ENCODE measurements at places on chromosomes 4 and X.

- no peak for DNase-seq
Observed at GRCh38 chrX:9088896-9089295, 55.0 kb upstream of the FAM9B start.

DNA sequence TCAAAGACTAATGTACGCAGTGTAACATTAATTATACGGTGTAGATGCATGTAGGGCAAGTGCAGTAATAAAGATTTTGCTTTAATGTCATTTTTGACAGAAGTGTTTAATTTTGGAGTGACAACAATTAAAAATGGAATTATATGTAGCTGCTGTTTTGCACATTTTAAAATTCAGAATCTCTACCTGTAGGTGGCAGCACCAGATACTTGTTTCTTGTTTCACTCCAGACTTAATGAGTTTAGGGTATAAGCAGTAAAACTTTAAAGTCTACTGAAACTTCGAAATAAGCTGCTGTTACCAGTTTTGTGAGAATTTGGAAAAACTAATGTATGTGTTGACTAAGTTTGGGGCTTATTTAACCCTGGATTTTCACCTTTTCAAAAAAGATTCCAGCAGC, 144.9 kb downstream of the POLA1 start:
- no peak for DNase-seq

GRCh38 chr4:158042591-158043030, 130.2 kb downstream of the GASK1B start:
- no peak for DNase-seq

DNA sequence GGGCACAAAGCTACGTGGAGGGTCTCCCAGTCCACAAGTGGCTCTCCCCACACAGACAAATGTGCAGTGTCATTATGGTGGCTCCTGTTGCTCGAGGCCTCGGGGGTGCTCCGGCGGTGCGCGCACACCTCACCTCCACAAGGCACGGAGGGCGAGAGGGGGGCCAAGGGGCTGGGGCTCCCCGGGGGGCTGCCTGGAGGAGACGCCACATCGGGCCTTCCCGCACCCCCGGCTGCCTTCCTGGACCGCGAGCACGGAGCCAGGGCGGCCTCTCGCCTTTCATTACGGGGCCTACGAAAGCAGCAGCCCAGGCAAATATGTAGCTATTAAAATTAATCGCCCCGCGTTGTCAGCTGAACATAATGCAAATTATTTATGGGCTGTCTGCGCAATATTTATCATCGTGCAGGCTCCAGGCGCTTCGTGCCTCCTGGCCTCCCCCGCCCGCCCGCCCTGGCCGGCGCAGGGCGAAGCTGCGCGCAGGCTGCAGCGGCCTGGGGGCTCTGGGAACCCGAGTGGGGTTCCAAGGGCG, 70.8 kb upstream of the BCOR start:
- no peak for DNase-seq

DNA sequence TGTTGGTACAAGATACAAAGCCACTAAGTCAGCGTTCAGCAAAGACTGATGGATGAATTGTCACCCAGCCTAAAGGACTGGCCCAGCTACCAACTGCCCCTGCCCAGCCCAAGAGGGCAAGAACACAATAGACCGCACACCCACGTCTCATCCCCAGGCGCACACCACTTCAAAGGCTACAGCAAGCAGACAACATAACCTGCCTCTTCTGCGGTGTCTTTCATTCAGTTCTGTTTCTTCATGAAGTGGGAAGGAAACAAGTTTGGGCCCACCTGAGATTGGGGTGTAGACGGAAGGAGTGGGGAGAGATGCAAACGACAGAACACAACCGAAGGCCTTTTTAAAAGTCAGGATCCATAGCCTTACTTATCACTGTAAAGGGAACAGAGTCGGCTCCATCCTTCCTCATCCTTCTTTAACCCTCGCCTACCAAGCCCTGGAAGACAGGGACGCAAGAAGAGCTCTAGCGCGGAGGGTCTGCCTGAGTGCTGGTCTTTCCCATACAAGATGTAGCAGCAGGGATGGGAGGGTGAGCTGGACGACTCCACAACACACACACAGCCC, 691 bp downstream of the SCARB2 start:
- DNase-seq, result no peak

- no peak for DNase-seq
Observed at GRCh38 chr4:120331486-120332370, 265.1 kb upstream of the MAD2L1 start.

DNA sequence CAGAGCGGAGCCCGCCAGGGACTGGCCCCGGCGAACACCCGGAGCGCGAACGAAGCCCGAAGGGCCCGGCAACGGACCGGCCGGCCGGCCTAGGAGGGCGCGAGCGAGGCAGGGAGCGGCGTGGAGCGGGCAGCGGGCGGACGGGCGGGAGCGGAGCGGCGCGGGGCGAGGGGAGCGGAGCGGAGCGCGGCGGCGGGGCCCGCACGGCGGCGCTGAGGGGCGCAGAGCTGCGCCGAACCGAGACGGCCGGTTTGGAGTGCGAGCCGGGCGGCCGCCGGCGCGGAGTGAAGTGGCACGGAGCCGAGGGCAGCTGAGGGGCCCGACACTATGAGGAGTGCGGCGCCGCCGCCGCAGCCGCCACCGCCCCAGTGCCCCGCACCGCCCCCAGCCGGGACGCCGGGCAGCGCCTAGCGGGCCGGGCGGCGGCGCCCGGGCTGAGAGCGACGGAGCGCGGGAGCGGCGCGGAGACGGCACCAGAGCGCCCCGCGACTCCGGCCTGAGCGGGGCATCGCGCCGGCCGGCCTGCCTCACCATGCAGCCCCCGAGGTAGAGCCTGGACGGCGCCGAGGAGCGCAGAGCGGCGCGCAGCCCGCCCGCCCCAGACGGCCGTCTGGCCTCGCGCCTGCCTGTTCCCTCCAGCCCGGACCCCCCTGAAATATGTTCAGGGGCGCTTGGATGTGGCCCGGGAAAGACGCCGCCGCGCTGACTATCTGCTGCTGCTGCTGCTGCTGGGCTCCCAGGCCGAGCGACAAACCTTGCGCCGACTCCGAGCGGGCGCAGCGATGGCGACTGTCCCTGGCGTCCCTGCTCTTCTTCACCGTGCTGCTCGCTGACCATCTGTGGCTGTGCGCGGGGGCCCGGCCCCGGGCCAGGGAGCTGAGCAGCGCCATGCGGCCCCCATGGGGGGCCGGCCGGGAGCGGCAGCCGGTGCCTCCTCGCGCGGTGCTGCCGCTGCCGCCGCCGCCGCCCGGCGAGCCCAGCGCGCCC, 793 bp downstream of the NALF2 start:
- DNase-seq, result no peak

GRCh38 chr4:52551487-52551886, 107.6 kb downstream of the USP46 start:
- no peak for DNase-seq

DNA sequence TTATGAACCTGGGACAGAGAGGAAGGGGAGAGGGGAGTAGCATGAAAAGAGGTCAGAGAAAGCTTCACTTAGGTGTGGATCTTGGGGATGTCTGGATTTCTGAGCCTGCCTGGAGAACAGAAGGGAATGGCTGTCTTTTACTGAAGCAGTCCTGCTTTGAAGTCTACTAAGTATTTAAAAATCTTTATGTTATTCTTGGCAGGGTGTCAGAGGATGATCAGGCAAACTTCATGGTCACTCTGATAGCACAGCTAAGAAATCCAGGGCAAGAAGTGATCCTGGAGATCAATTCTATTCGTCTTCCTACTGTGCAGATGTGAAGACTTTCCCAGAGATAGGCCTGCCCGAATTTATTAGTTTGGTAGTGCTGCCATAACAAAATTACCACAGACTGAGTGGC, 464.4 kb upstream of the BOD1L1 start:
- DNase-seq, result no peak

DNA sequence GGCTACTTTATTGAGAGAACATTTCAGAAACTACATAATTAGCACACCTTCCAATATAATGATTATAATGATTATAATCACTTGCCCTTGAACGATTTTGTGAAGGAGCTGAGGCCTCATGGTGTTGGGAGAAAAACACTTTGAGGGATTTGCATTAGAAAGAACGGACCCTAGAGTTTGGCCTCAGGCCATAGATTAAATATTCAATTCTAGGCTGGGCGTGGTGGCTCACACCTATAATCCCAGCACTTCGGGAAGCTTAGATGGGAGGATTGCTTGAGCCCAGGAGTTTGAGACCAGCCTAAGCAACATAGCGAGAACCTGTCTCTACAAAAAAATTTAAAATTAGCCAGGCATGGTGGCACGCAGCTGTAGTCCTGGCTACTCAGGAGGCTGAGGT, 12.9 kb upstream of the PRKG2 start:
- no peak for DNase-seq

DNA sequence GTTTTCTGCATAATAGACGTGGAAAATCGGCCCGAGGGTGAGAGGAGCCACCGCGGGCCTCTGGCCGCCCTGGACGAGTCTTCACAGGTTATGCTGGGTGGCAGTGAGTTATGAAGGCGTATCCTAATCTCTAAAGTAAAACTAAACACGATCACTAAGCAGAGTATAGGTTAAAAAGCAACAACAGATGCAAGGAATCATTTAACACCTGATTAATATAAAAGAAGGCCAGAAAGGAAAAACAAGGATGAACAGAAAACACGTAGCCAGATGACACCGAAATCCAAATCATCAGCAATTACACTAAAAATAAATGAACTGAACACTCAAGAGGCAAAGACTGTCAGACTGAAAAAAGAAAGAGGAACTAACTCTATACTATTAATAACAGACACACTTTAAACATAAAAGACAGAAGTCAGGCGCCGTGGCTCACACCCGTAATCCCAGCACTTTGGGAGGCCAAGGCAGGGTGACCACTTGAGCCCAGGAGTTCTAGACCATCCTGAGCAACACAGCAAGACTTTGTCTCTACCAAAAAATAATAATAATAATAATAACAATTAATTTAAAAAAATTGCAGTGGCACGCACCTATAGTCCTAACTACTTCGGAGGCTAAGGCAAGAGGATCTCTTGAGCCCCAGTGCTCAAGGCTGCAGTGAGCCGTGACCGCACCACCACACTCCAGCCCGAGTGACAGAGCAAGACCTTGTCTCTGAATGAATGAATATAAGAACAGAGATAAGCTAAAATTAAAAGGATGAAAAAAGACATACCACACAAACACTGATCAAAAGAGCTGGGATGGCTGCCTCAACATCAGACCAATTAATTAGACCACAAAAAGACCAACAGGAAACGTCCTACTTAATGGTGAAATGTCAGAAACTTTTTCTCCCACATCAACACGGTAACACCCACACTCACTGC, 30.0 kb downstream of the CTBP1 start:
- no peak for DNase-seq

- DNase-seq, result no peak
Observed at GRCh38 chr4:6222761-6223292, 22.5 kb upstream of the JAKMIP1 start.

All from cerebellar nuclear complex (tissue), 1 donor.